Regular cardiac myocyte (primary cell): ENCODE measurements at places on chromosomes 7 and 10. TPM values are rescaled to one million over a fixed set of nuclear protein-coding genes. Genes with fewer than 3 reads are reported as not detected.

Gene POLR2J
- 20.3 and 42.2 TPM in 2 replicates for total RNA-seq

Gene PYROXD2
- total RNA-seq, result 6.5 and 16.6 TPM in 2 replicates

Gene ZP3
- total RNA-seq, result 1.2 and 5.9 TPM in 2 replicates

Gene PTCD1
- 7.6 and 9.2 TPM in 2 replicates for total RNA-seq

Gene JAKMIP3
- total RNA-seq, result under 0.01 TPM in 2 replicates

Gene CAV1
- total RNA-seq, result 549 and 668 TPM in 2 replicates
